ENCODE measurements at places on chromosomes 13 and 19.

DNA sequence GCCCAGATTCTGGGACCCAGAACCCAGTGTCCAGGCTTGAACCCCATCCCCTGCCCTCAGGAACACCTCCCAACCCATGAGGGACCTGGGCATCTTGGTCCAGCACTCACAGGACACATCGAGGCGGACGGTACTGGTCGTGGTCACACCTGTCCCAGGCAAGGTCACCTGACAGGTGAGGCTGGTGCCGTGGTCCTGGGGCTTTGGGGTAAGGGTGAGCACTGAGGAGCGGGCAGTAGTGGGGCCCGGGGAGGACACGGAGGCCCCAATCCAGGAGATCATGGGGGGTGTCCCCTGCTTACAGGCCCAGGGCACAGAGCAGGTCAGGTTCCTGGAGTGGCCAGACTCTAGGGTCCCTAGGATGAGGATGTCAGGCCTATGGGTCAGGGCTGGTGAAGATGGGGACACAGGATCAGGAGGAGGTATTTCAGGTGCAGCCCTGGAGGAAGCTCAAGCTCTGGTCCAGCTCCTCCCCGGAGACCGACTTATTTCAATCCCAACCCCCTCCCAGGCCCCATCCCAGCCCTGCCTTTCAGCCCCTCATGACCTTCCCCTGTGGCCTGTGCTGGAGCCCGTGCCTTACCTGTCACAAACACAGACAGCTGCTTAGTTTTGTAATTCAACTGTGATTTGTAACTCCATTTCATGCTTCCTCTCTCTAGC is 772 bp downstream of the SIGLEC8 start:
- no peak for DNase-seq

DNA sequence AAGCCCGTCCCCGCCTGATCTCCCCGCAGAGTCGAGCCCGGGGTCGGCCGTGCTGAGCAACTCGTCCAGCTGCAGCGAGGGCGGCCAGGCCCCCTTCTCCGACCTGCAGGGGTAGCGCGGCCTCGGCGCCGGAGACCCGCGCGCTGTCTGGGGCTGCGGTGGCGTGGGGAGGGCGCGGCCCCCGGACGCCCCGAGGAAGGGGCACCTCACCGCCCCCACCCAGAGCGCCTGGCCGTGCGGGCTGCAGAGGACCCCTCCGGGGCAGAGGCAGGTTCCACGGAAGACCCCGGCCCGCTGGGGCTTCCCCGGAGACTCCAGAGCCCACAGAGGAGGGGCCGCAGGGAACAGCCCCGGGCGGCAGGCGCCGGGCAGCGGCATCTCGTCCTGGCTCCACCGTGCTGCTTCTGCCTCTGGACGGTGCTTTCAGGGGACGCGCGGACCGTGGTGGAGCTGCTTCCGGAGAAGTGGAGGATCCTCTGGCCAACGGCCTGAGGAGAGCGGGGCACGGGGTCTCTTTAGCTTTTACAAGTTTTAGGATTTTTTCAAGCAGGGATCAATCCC is 8.8 kb upstream of the F7 start:
- DNase-seq: no peak

DNA sequence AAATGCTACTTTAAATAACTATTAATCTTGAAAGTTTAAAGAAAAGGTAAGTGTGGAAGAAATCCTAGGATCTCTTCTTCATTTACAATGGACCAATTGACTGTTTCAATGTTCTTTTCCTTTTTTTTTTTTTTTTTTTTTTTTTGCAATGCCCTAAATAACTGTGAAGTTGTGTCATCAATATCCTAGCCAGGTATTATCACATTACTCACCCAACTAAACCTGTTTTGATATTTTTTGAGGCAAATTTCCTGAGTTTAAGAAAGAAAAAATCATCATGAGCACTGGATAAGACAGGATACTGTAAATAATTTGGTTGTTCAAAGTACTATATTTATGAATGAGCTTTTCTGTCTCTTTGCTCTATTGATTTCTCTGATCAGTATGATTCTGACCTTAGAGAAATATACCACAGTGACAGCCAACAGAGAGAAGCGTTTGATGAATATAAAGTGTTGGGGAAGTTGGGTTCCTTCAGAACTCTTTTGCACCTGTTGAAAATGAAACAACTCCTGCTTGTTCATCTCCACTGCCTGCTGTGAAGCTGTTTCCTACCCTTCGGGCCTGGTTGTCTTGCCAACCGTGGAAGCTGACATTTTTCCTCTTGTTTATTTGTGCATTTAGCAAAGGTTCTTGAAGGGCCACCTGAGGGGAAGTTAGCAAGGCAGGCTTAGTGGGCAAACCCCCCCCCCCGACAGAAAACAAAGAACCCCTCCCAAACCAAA is 1220.5 kb upstream of the SLC10A2 start:
- DNase-seq: peak; percentile 15

DNA sequence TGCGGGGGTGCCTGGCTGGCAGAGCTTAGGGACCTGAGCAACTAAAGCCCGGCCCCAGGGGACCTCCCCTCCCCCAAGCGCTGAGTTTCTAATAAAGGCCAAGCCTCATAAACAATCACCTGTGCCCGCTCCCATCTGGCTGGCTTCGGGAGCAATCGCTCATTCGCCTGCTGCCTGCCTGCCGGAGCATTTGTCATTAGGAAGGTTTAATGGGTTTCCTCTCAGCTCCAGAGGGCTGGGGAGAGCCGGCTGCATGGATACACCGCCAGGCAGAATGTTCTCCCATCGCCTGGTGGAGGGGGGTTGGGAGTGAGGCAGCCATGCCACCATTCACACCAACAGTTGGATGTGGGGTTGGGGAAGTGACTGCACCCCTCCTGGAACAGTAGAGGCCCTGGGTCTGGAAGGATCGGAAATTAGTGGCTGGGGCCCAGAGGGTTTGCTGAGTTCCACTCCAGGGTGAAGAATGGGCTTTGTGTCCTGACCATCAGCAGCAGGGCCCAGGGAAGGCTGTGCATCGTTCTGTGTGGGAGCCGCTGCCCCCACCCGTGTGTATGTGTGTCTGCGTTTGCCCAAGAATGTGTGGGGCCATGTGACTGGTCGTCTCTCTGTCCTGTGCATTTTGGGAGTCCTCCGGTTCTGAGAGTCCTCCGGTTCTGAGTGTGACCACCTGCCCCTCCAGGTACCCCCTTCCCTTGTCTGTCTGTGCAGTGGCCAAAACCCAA is 15.3 kb downstream of the PIN1 start:
- DNase-seq: no peak

- no peak for DNase-seq
These were observed at the start of gene IZUMO1 for GRCh38 chr19:48746738-48747575. TSS of gene IZUMO1 (minus strand) at chr19:48746909. CDS start at chr19:48745859, 1,050 bp downstream.

- DNase-seq: no peak
These were observed 5.6 kb upstream of the SIGLEC14 start for GRCh38 chr19:51652266-51652665.

GRCh38 chr19:12750851-12751250 is 740 bp upstream of the BEST2 start:
- no peak for DNase-seq
